NCI-H1417 treated with DMSO at 0.1 percent for 48 hours (cell line): ENCODE measurements at places on chromosomes 5 and 9.

DNA sequence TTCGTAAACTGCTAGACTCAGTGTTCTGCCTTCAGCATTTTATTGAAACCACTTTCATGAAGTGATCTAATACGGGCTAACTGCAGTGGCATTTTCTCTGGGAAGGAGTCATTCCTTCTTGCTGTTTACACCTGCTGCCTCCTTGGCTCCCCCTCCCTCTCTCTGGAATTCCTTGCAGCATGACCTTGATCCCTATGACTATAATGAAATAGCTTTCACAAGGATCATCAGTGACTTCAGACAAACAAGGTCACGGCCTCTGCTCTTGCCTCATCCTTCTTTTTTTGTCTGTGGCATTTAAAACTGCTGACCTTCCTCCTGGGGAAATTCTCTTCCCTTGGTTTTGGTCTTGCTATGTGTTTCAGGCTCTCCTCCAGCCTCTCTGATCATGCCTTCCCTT lies 90.2 kb downstream of the ZNF462 start:
- no peak for DNase-seq

- no peak for DNase-seq
Measured at GRCh38 chr9:86629530-86629929, 275.3 kb upstream of the TUT7 start.

GRCh38 chr9:33750839-33751339 lies 44.5 kb upstream of the PRSS3 start:
- DNase-seq, result no peak

GRCh38 chr5:10885026-10885425 lies 124.0 kb upstream of the DAP start:
- no peak for DNase-seq

DNA sequence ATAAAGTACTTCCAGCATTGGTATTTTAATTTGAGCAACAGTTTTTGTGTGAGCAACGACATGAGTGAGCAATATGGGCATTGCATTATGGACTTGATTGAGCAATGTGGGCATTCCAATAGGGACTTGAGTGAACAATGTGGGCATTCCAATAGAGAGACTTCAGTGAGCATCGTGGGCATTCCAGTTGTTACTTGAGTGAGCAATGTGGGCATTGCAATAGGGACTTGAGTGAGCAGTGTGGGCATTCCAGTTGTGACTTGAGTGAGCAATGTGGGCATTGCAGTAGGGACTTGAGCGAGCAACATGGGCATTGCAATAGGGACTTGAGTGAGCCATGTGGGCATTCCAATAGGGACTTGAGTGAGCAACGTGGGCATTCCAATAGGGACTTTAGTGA lies 52.2 kb downstream of the ZCCHC7 start:
- no peak for DNase-seq

- no peak for DNase-seq
Measured at GRCh38 chr5:180329606-180330269, 23.4 kb downstream of the GFPT2 start.

DNA sequence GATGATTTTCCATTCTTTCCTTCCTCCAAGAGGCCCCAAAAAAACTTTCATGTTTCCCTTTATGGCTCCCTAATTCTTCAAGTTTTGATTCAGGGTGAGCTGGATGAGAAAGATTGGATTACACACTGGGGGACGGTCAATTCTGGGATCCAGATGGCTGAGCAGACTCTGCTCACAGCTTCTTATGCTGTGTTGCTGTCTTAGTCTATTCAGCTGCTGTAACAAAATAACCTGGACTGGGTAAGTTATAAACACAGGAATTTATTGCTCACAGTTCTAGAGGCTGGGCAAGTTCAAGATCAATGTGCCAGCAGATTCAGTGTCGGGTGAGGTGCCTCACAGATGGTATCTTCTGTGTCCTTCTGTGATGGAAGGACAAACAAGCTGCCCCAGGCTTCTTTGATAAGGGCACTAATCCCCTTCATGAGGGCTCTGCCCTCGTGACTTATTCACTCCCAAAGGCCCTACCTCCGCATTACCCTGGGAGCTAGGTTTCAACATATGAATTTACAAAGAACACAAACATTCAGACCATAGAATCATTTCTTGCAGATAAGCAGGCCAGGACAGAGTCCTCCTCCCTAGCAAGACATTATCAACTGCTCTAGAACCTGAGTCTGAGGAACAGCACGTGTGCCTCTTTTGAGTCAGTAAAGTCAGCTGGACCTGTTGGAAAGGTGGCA lies 23.1 kb upstream of the SMAD5 start:
- no peak for DNase-seq

DNA sequence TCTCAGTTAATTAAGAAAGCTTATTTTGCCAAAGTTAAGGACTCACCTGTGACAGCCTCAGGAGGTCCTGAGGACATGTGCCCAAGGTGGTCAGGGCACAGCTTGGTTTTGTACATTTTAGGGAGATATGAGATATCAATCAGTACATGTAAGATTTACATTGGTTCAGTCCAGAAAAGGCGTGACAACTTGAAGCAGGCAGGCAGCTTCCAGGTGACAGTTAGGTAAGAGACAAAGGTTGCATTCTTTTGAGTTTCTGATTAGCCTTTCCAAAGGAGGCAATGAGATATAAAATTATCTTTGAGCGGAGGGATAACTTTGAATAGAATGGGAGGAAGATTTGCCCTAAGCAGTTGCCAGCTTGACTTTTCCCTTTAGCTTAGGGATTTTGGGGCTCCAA lies 47.8 kb downstream of the SLC1A1 start:
- DNase-seq, result no peak

DNA sequence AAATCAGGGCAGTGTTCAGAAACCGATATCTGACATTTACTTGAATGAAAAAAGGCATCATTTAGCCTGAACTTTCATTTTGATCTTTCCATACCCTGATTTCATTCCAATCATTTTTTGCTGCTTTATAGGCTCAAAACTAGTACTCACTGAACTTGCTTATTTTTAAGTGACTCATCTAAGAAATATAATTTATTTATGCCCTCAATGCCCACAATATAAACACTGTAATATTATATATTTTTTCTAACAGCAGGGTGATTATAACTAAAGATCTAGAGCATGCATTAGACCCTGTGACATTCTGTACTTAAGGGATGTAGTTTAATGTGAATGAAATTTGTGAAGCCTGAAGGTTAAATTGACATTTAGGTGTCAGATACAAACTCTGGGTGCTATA lies 446.1 kb upstream of the CDH10 start:
- no peak for DNase-seq

DNA sequence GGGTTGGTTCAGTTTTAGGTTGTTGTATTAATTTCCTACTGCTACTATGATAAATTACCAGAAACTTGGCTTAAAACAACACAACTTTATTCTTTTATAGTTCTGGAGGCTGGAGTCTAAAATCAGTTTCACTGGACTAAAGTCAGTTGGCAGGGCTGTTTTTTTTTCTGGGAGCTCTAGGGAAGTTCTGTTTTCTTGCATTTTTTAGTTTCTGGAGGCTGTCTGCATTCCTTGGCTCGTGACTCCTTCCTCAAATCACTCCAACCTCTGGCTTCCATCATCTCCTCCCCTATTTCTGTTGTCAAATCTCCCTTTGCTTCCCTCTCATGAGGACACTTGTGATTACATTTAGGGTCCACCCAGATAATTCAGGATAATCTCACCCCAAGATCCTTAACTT lies 51.3 kb upstream of the SUB1 start:
- DNase-seq, result no peak

DNA sequence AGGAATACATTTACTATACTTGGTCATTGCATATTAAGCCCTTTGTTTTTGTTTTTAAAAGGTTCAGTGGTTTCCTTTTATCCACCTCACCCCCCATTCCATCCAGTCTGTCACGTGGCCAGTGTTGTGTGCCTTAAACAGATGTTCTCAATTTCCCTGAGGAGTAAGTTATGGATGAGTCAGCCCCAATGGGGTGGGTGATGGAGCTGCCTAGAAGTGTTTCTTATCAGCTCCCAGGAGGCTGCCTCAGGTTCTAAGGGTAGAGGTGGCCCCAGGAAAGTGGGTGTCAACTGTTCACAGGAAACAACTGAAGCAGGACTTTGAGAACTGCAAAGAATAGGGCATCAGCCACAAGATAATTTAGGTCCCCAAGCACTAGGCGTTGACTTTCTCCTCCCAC lies 41.1 kb downstream of the ACTBL2 start:
- no peak for DNase-seq

GRCh38 chr5:35598707-35599370 lies 18.8 kb upstream of the SPEF2 start:
- DNase-seq, result no peak

- no peak for DNase-seq
Measured at GRCh38 chr9:121281614-121282276, 13.8 kb downstream of the GSN start.
